ENCODE measurements at places on chromosomes 4 and X.

GRCh38 chrX:53071604-53072417 is 10.4 kb upstream of the TSPYL2 start:
- peak; percentile 64 for DNase-seq

GRCh38 chrX:2697306-2697705 is 6.2 kb downstream of the CD99 start:
- DNase-seq = no peak

GRCh38 chrX:18099745-18100144 is 120.9 kb downstream of the BEND2 start:
- no peak for DNase-seq

DNA sequence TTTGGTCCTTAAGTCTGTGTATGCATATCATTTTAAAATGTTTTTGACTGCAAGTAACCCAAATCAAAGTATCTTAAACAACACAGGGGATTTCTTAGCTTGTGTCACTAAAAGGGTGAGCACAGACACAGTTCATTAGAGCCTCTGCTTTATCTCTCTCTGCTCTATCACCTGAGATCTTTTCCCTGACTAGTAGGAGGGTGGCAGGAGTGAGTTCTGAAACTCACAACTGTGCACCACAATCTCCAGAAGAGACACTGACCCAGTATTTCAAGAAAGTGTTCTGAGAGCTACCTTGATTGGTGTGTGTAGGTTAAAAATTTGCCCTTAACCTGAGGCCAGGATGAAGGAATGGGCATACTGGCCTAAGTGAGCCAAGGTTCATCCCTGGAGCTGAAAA is 24.8 kb downstream of the CCSER1 start:
- no peak for DNase-seq

GRCh38 chr4:169142391-169142790 is 128.4 kb downstream of the SH3RF1 start:
- no peak for DNase-seq

- no peak for DNase-seq
Observed at GRCh38 chrX:112967341-112967740, 126.7 kb upstream of the AMOT start.

- no peak for DNase-seq
Observed at GRCh38 chr4:152677117-152677516, 2.7 kb downstream of the TMEM154 start.

- DNase-seq = no peak
Observed at GRCh38 chr4:88318751-88319350, 34.5 kb upstream of the PPM1K start.

GRCh38 chrX:127057891-127058619 is 238.5 kb downstream of the PRR32 start:
- DNase-seq = no peak

DNA sequence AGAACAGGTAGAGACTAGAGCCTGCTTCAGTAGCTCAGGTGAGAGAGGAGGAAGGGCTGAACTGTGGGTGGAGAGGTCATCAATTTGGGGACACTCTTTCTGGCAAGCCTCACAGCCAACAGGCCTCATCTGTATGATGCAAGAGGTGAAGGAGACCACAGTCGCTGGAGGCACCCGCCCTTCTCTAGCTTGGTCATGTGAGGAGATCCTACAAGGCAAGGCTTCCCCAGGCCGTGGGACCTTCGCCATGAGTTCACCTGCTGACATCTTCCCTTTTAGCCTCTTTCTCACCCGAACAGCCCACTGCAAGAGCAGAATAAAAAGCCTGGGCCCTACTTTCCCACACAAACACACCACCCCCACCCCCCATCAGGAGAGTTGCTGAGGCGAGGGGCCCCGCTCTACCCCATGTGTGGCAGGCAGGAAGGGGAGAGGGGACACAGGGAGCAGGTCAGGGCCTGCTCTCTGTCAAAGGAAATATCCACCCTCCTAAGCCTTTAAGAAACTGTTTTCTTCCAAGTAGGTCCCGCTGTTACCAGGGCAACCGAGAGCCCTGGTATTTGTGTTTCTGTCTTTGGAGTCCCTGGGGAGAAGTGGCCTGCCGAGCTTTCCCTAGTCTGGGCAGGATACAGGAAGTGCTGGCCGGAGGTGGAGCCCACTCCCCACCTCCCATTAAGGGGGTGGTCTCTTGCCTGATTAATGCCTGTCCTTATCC is 8.1 kb downstream of the RTL5 start:
- DNase-seq = no peak

GRCh38 chr4:74638689-74639088 is 155.6 kb downstream of the BTC start:
- DNase-seq = no peak

DNA sequence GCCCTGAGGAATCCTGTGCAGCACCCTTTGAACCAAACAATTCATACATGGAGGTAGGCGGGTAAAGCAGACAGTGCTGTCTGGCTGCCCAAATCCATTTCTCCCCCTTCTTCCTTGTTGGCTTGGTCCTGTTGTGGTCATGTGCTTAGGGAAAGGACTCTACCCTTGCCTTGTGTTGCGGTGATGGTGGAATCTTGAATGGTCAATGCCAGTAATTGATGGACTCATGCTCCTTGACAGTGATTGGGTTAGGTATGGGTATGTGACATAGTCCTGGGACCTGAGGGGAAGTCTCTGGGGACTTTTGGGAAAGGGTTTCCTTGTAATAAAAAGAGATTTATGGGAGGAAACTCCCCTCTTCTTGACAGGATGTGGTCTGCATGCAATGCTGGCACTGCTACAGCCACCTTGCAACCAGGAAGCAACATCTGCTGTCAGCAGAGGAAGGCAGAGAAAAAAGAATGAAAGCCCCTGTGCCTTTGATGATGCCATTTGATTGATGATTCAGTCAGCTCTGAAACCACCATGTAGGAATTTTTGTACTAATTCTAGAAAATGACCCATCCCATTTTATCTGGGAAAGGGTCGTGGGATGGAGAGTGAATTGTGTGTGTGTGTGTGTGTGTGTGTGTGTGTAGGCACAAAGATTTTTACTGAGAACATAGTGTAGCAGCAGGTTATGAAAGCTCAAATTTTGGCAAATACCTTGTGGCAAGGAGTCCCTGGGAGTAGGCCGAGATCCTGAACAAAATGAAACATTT is 30.0 kb upstream of the HUWE1 start:
- DNase-seq = no peak

Data from aorta (tissue), 5 donors.